ENCODE measurements at places on chromosomes 1 and 21. TPM values are rescaled to one million over a fixed set of nuclear protein-coding genes. Genes with fewer than 3 reads are reported as not detected.

Gene SPRR3
- not detected for total RNA-seq

Gene PPM1J
- total RNA-seq: 0.13 TPM

Gene IL19
- not detected for total RNA-seq

Gene SMPDL3B
- total RNA-seq: not detected

Gene RNU1-3
- total RNA-seq: under 0.01 TPM

DNA sequence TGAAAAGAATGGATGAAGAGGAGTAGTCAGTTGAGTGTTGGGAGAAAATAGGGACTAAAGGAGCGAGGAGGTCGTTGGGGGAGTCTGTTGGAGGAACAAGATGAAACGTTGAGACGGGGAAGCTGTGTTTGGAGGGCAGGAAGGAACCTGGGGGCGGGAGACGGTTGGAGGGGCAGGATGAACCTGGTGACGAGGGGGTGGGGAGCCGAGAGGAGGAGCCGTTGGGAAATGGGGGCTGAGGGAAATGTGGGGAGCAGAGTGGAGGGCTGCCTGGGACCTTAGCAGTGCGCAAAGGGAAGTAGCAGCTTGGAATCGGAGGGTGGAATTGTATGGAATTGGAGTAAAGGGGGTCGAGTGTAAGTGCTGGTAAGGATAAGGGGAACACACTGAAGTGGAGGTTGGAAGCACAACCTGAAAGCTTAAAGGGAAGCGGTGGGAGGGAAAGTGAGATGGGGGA is 630 bp downstream of the MTF2 start:
- peak overlapping the region; percentile 97 for H3K4me3 ChIP-seq
- H3K36me3 ChIP-seq: peaks cover 4% of the 10 kb centered on the region
- H3K4me1 ChIP-seq: peaks cover 25% of the 10 kb centered on the region
- H3K27me3 ChIP-seq: no peaks in the 10 kb centered on the region

DNA sequence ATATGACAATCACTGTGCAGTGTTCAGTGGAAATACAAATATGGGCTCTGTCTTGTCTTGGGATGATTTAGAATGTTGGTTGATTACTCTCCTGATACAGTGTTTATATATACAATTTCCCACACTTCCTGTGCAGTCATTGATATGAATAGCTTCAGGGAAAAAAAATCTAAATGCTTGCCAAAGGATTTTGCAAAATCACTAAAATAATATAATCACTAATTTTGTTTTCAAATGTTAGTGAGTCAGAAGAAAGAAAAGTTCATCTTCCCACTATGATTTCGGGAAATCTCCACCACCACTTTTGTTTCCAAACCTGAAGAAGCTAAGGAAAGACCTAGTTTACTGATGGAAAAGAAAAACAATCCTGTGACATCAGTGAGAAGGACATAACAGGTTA is 32.1 kb upstream of the CHRM3 start:
- no peak overlapping the region for H3K4me3 ChIP-seq
- H3K27me3 ChIP-seq: 0 out of 2 replicates have a peak, but pooled peaks cover 4% of the 10 kb centered on the region
- DNase-seq: no peak
- no peaks in the 10 kb centered on the region for H3K36me3 ChIP-seq

GRCh38 chr1:207024202-207025145 is 8.1 kb downstream of the C1orf116 start:
- H3K36me3 ChIP-seq: no peaks in the 10 kb centered on the region
- H3K4me3 ChIP-seq: no peak overlapping the region
- no peaks in the 10 kb centered on the region for H3K27me3 ChIP-seq
- H3K4me1 ChIP-seq: peaks cover 40% of the 10 kb centered on the region
- no peak overlapping the region for H3K27ac ChIP-seq
- DNase-seq: no peak

DNA sequence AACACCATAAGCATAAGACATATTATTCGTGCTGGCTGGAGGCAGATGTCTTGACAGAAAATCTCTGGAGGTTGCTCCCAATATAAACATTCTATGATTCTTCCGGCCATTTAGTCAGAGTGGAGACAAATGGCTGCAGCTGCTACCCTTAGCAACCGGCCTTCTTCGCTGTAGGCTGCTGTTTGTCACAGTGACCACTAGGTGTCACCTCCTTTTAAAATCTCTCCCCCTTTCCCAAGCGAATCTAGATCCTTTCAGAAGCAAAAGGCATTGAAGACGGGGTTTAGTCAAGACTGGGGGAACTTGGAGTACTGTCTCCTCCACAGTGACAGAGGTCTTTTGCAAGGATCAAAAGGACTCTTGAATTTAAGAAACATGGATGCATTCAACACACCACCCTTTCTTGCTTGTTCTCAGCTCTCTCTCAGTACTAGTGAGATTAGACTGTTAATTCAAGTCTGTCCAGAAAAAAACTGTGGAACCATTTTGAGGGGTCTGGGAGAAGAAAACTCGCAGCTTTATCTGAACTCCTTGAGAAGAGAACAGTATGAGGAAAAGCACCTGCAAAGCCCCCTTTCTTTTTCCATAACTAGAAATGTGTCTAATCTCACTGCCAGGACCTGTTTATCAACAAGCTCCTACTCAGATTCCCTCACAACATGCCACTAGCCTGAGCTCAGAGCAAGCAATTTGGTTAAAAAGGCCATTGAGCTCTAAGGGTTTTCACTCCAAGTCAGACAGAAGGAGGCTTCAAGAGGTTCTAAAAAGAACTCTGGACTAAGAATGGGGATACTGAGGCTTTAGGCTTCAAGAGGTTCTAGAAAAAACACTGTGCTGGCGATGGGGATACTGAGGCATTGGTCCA is 408.3 kb upstream of the PLXNA2 start:
- H3K4me3 ChIP-seq: no peak overlapping the region
- H3K27ac ChIP-seq: no peak overlapping the region
- no peaks in the 10 kb centered on the region for H3K36me3 ChIP-seq
- peak; percentile 76 for DNase-seq
- no peaks in the 10 kb centered on the region for H3K4me1 ChIP-seq
- H3K27me3 ChIP-seq: no peaks in the 10 kb centered on the region

DNA sequence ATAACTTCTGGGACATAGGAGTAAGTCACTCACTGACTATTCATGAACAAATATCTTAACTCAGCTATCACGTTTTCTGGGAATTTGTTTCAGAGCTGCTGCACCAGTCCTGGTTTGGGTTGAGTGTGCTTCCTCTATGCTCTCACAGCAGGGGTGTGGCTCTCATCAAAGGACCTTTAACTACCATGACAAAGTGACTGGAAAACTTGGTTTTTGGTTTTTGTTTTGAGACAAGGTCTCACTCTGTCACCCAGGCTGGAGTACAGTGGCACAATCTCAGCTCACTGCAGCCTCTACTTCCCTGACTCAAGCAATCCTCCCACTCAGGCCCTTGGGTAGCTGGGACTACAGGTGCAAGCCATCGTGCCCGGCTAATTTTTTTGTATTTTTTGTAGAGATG is 4.1 kb downstream of the ILDR2 start:
- H3K36me3 ChIP-seq: no peaks in the 10 kb centered on the region
- peaks cover 62% of the 10 kb centered on the region for H3K27me3 ChIP-seq
- H3K4me3 ChIP-seq: no peak overlapping the region
- no peaks in the 10 kb centered on the region for H3K4me1 ChIP-seq
- H3K27ac ChIP-seq: no peak overlapping the region
- DNase-seq: no peak

GRCh38 chr1:200081151-200081968 is 53.9 kb downstream of the NR5A2 start:
- H3K4me1 ChIP-seq: peaks cover 9% of the 10 kb centered on the region
- H3K4me3 ChIP-seq: no peak overlapping the region
- no peak for DNase-seq
- H3K36me3 ChIP-seq: no peaks in the 10 kb centered on the region

GRCh38 chr1:248851390-248851789 is 7.5 kb downstream of the ZNF692 start:
- DNase-seq: no peak
- H3K27me3 ChIP-seq: no peaks in the 10 kb centered on the region
- peaks cover 3% of the 10 kb centered on the region for H3K4me1 ChIP-seq
- peaks cover 4% of the 10 kb centered on the region for H3K36me3 ChIP-seq
- H3K4me3 ChIP-seq: no peak overlapping the region
- no peak overlapping the region for H3K27ac ChIP-seq

GRCh38 chr1:209030454-209031167 is 552.9 kb upstream of the CAMK1G start:
- H3K4me3 ChIP-seq: no peak overlapping the region
- 0 out of 2 replicates have a peak, but pooled peaks cover 4% of the 10 kb centered on the region for H3K27me3 ChIP-seq
- DNase-seq: no peak
- H3K27ac ChIP-seq: no peak overlapping the region

DNA sequence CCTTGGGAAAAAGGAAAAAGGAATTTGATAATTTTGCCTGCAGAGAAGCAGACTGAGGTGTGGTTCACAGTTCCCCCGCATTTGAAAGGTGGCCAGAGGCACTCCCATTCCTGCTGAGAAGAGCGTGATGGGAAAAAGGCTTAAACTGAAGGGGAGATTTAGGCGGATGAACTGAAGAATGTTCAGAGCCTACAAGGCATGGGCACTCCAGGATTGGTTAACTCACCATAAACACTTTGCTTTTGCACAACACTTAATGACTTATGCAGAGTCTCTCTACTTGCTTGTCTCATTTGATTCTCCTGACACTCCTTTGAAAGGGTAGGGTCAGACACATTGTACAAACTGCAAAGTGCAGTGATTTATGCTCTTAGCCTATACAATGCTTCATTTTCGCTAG is 119.6 kb upstream of the RUNX1 start:
- no peaks in the 10 kb centered on the region for H3K27me3 ChIP-seq
- no peak overlapping the region for H3K27ac ChIP-seq
- DNase-seq: no peak
- peaks cover 1% of the 10 kb centered on the region for H3K4me1 ChIP-seq
- H3K36me3 ChIP-seq: no peaks in the 10 kb centered on the region
- H3K4me3 ChIP-seq: no peak overlapping the region

GRCh38 chr1:69230208-69230607 is 337.5 kb upstream of the LRRC7 start:
- no peaks in the 10 kb centered on the region for H3K4me1 ChIP-seq
- no peaks in the 10 kb centered on the region for H3K36me3 ChIP-seq
- H3K4me3 ChIP-seq: no peak overlapping the region
- DNase-seq: no peak
- H3K27me3 ChIP-seq: no peaks in the 10 kb centered on the region

- no peak for DNase-seq
- no peaks in the 10 kb centered on the region for H3K4me1 ChIP-seq
- H3K27ac ChIP-seq: no peak overlapping the region
Measured at GRCh38 chr1:179440971-179441370, 75.2 kb downstream of the AXDND1 start.

- peak; percentile 66 for DNase-seq
- H3K36me3 ChIP-seq: no peaks in the 10 kb centered on the region
- H3K4me3 ChIP-seq: peak overlapping the region; percentile 40
- no peaks in the 10 kb centered on the region for H3K4me1 ChIP-seq
- no peaks in the 10 kb centered on the region for H3K27me3 ChIP-seq
- H3K27ac ChIP-seq: no peak overlapping the region
Measured at GRCh38 chr1:206663832-206664652, 20.7 kb upstream of the MAPKAPK2 start.

DNA sequence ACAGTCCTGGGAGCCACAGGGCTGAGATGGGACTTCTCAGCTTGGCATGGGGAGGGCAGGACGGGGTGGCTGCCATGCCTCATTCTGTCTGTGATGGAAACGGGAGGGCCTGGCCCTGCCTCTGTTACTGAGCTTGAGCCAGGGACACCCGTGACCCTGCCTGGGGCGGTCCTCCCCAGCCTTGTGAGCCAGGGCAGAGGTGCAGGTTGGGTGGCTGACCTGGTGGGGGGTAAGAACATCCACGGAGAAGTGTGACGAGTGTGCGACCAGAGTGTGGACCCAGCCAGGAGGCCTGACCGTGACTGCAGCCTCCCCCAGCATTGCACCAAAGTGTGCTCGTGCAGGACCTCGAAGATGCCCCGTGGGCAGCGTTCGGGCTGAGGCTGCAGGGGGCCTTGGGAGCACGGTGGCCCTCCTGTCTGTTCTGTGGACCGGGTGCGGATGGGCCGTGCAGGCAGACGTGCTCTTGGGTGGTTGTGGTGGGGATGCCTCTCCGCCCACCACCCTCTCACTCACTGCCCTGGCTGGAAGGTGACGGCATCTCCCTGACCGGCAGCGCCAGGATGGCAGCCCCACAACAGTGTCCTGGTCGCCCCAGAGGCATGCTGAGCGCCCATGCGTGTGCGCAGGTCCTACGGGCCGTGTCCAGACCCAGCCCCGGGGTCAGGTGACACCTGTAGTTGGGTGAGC is 45.4 kb downstream of the SKI start:
- H3K4me3 ChIP-seq: no peak overlapping the region
- H3K4me1 ChIP-seq: peaks cover 37% of the 10 kb centered on the region
- no peaks in the 10 kb centered on the region for H3K27me3 ChIP-seq
- H3K27ac ChIP-seq: no peak overlapping the region
- no peak for DNase-seq

GRCh38 chr1:19112891-19113696 is 97.0 kb downstream of the UBR4 start:
- peaks cover 93% of the 10 kb centered on the region for H3K36me3 ChIP-seq
- no peak for DNase-seq
- H3K27me3 ChIP-seq: no peaks in the 10 kb centered on the region
- no peak overlapping the region for H3K27ac ChIP-seq
- H3K4me1 ChIP-seq: no peaks in the 10 kb centered on the region

- no peak overlapping the region for H3K27ac ChIP-seq
- no peak overlapping the region for H3K4me3 ChIP-seq
- peak; percentile 3 for DNase-seq
- H3K4me1 ChIP-seq: no peaks in the 10 kb centered on the region
Measured at GRCh38 chr1:81424061-81424460, 376.7 kb upstream of the ADGRL2 start.

- H3K27me3 ChIP-seq: no peaks in the 10 kb centered on the region
- no peak for DNase-seq
- H3K36me3 ChIP-seq: peaks cover 53% of the 10 kb centered on the region
- no peak overlapping the region for H3K27ac ChIP-seq
- peaks cover 24% of the 10 kb centered on the region for H3K4me1 ChIP-seq
Measured at GRCh38 chr1:248815407-248816034, 10.2 kb downstream of the SH3BP5L start.

- no peaks in the 10 kb centered on the region for H3K4me1 ChIP-seq
- H3K4me3 ChIP-seq: no peak overlapping the region
- DNase-seq: no peak
- no peaks in the 10 kb centered on the region for H3K27me3 ChIP-seq
Measured at GRCh38 chr1:5667513-5668325, 324.5 kb downstream of the NPHP4 start.

DNA sequence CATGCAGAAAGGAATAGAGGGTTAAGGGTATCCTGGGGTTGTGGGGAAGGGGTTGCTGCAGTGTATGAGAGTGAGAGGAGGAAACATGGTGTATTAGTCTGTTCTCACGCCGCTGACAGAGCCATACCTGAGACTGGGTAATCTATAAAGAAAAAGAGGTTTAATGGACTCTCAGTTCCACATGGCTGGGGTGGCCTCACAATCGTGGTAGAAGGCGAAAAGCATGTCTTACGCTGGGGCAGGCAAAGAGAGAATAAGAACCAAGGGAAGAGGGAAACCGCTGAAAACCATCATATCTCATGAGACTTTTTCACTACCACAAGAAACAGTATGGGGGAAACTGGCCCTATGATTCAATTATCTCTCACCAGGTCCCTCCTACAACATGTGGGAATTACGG is 17.7 kb downstream of the OSBPL9 start:
- no peaks in the 10 kb centered on the region for H3K36me3 ChIP-seq
- no peak for DNase-seq
- H3K4me3 ChIP-seq: no peak overlapping the region

GRCh38 chr1:160127865-160128523 is 12.4 kb downstream of the ATP1A2 start:
- no peaks in the 10 kb centered on the region for H3K36me3 ChIP-seq
- peak; percentile 86 for DNase-seq
- no peak overlapping the region for H3K27ac ChIP-seq
- no peaks in the 10 kb centered on the region for H3K27me3 ChIP-seq

- H3K4me1 ChIP-seq: no peaks in the 10 kb centered on the region
- no peak overlapping the region for H3K4me3 ChIP-seq
- H3K36me3 ChIP-seq: no peaks in the 10 kb centered on the region
- H3K27ac ChIP-seq: no peak overlapping the region
- DNase-seq: no peak
Measured at GRCh38 chr1:160405331-160405877, 5.0 kb downstream of the VANGL2 start.

All from GM23248 (cell line).